Activated CD8-positive, alpha-beta memory T cell treated with anti-CD3 and anti-CD28 coated beads, Interleukin-2, amount 10 ng/mL, durations not matched to agents 7 days and 5 days (primary cell): ENCODE measurements at places on chromosomes 1 and 21. TPM values are rescaled to one million over a fixed set of nuclear protein-coding genes. Genes with fewer than 3 reads are reported as not detected.

- no peak for DNase-seq
These were observed 24.0 kb upstream of the DENND1B start for GRCh38 chr1:197799271-197799670.

DNA sequence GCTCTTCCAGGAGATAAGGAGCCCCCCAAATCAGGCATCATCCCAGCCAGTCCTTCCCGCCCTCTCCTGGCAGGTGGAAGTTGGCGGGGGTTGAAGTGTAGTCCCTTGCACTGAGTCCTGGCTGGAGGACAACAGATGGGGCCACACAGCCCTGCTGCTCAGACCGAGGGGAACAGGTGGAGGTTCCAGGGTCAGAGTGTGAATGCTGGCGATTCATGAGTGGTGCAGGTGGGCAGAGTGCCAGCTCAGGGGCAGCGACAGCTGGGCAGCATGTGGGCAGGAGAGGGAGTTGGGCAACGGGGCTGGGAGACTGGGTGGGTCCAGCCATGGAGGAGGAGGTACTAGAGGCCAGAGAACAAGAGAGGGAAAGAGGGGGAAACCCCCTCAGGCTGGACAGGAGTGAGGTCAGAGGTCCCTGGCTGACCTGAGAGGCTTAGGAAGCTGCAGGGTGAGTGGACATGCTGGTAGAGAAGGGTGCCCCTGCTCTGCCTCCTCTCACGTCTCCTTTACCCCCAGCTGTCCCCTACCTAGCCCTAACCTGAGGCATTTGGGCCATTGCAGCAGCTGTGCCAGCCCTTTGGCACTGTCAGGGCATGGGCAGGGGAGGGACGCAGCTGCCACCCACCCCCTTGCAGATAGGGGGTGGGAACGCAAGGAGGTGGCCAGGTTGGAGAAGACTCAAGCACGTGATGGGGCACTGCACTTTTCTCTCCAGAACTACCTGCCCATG lies 11.3 kb upstream of the ADORA1 start:
- peak; percentile 25 for DNase-seq

GRCh38 chr1:228089519-228090380 lies 7.2 kb downstream of the ARF1 start:
- DNase-seq: no peak

DNA sequence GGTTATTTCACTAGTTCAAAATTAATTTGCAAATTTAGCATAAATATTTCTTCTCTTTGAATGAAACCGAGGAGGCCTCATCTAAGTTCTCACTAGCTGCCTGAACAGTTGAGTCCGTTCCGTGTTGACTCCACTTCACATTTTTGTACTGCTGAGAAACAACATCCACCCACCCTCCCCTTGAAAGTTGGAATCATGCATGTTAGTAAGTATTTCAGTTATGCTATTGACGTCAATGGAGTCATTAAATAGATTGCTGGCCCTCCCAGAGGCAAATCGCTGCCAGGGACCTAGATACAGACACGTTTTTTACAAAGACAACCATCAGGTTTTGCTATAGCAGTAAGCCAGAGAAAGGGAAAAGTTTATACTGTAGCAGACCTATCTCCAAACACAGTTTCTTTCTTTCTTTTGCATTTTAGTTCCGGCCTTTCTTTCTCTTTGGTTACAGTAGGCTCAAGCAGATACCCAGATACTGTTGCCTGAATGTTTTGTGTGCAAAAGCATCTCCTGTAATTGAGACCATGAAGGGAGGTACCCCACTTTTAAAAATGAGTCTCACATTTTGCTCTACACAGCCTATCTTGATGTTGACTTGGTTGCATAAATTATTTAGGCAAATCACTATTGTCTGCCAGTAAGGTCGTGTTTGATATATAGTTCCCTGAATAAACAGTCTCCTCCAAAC lies 262.6 kb upstream of the SGIP1 start:
- no peak for DNase-seq

DNA sequence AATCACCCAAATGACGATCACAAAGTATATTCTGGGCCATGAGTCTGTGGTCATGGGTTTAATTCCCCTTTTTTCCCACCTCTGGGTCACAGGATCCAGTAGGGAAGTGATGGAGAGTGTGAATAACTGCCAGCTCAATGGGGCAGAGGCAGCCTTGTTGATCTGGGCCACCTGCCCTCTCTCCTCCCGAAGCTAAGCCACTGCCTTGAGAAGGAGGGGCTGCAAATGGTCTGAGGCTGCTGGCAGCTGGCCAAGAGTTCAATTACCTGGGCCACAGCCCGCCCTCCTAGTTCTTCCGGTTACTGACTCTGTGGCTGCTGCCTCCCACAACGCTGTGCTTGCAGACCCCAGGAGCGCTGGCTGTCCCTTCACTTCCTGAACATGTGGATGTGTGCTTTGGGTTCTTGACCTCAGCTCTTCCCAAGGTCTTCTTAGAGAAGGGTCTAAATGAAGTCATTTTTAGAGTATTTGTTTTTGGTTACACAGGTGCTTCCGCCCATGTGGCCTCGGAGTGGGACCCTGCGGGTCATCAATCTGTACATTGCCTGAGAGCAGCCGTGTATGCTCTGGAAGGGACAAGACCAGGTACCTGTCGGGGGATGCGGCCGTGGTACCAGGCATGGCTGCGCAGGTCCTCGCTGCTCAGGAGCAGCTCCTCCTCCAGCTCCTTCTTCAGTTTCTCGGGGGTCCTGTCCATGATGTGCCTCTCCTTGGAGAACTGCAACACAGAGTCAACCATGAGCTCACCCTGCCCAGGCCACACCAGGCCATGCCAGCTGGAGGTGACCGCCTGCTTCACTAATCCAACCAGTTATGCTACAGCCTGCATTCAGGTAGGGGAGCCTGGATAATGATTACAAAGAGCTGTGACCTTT lies 89.7 kb downstream of the BCAR3 start:
- DNase-seq: peak; percentile 79

DNA sequence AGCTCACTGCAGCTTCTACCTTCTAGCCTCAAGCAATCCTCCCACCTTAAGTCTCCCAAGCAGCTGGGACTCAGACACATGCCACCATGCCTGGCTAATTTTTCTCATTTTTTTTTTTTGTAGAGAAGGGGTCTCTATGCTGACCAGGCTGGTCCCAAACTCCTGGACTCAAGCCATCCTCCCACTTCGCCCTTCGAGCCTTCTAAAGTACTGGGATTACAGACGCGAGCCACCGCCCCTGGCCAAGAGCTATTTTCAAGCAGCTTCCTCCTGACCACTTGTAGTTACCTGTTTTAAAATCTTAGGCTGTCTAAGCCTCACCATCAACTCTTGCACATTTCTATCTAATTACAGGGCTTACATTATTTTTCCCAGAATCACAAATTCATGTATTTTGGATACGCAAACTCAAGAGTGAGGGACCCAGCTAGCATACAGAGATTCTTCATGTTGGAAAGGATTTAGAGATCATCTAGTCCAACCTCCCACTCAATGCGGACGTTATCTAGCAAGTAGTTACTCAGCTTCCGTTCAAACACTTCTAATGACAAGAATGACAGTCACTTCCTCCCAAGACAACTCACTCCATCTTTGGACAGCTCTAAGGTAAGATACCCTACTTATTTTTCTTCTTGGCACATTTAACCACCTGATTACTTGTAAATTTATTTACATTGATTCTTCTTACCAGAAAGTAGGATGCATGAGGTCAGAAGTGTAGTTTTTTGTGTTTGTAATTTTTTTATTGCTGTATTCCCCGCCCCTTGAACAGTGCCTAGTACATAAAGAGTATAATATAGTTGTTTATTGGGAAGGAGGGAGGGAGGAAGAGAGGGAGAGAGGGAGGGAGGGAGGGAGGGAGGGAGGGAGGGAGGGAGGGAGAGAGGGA lies 65.4 kb downstream of the LUZP1 start:
- peak; percentile 47 for DNase-seq

GRCh38 chr1:8669606-8670335 lies 147.7 kb downstream of the RERE start:
- DNase-seq: no peak

GRCh38 chr1:239856924-239857323 lies 234.8 kb upstream of the FMN2 start:
- DNase-seq: no peak

DNA sequence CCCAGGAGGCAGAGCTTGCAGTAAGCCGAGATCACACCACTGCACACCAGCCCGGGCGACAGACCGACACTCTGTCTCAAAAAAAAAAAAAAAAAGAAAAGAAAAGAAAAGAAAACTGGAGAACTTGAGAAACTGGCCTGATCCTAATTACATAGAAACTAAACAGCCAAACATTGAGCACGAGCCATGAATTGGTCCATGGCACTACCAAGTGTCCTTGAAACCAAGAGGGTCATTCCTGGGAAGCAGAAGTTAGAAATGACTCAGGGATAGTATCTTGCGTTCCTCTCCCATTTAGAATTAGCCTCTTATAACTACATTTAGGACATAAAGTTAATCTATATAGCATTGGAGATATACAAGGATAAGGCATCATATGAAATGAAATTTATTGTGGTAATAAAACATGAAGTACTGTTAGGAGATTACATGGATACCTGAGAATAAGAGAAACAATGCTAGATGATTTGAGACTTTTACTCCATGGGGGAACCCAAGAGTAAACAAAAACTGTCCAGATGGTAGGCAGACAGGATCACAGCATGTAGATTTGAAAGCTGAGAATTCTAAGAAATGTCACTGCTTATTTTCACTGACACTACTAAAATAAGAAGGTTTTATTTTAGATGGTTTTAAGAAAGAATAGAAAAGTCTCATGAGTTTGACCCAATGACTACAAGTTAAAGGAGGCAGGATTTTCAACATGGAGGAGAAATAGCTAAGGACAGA lies 39.5 kb upstream of the CPLANE2 start:
- DNase-seq: no peak

DNA sequence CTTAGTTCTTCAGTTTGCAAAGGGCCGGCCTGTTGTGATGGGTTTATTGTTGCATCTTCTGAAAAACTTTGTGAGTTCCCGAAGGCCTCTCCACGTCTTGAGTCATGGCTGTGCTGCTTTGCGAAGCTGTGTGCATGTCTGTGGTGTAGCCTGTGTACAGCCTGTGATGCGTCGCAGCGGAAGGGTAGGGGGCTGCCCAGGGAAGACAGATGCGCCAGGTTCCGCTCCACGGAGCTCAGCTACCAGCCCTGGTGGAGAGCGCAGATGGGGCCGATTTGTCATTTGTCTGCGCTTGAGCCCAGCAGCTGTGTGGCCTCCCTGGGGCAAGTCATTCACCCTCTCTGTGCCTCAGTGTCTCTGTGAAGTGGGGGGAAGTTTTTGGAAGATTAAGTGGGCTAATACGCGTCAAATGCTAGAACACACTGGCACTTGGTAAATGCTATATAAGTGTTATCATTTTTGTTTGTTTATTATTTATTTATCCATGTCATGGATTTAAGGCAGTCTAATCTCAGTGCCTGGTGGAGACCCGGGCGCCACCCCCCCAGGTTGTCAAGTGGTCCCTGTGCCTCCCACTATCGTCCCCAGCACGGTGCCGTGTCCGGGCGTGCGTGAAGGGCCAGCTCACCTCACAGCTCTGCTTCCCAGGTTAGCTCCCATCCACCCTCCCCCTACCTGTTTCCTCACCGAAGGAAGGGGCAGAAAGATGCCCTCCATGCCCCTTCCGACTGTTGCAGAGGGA lies 8.4 kb downstream of the PDE9A start:
- no peak for DNase-seq

- DNase-seq: no peak
These were observed 1.6 kb upstream of the ARTN start for GRCh38 chr1:43931711-43932660.

DNA sequence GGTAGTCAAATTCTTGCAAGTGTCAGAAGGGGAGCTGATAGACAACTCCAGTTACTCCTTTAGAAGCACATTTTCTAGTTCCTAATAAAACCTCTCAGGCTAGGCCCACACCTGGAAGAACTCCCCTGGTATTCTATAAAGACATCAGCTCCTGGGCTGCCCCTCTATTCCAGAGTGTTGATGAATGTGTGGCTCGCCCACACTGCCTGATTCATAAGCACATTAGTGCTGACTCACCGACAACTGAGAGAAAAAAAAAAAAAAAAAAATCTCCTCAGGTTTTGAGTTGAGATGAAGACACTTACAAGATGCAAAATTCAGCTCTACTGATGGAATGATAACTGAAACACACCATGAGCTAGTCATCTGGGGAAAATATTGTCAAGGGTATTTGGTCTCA lies 188.1 kb downstream of the TNR start:
- no peak for DNase-seq

DNA sequence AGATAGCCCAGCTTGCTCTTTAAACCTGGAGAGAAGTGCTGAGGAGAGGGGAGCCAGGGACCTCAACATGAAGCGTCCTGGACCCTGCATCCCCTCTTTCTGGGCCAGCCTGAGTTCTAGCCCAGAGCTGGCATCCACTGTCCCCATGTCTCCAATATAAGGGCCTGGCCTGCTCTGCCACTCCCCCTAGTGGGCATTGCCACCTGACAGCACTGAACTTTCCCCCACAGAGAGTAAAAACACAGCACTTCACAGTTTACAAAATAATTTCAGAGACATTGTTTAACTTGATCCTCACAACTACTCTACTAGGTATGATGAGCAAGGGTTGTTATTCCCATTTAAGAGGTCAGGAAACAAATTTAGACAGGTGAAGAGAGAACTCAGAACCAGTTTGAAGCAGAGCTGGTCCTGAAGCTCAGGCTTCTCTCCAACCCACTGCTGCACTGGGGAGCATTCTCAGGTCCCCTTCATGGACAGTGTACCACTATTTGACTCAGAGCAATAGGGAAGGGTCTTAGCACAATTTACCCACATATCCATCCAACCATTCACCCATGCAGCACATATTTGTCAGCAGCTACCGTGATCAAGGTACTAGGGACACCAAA lies 151.2 kb downstream of the DMRTA2 start:
- peak; percentile 43 for DNase-seq

The VPS26C gene
- total RNA-seq: 83.1 TPM

The PHF13 gene
- total RNA-seq: 15.9 TPM

The AMY1B gene
- not detected for total RNA-seq

The OR2AK2 gene
- not detected for total RNA-seq

The VSIG8 gene
- not detected for total RNA-seq

The FYB2 gene
- not detected for total RNA-seq

The APCS gene
- not detected for total RNA-seq

The MR1 gene
- total RNA-seq: 38.7 TPM
